Cortex of kidney (tissue), 1 donor: ENCODE measurements at places on chromosomes 6 and 20.

DNA sequence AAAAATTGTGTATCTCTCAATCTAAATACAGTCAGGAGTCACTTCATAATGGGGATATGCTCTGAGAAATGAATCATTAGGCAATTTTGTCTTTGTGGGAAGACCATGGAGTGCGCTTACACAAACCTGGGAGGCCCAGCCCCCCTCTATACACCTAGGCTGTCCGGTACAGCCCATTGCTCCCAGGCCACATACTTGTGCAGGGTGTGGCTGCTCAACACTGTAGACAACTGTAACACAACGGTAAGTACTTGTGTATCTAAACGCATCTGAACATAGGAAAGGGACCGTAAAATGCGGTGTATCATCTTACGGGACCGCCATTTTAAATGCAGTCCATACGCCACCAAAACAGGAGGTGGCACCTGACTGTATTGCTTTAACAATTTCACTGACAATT lies 58.0 kb upstream of the FRMD1 start:
- no peak for DNase-seq

GRCh38 chr20:17715075-17715474 lies 15.3 kb downstream of the BANF2 start:
- DNase-seq: no peak

GRCh38 chr6:154266560-154267099 lies 90.0 kb downstream of the IPCEF1 start:
- no peak for DNase-seq

GRCh38 chr6:48183811-48184605 lies 73.0 kb upstream of the PTCHD4 start:
- DNase-seq: no peak

DNA sequence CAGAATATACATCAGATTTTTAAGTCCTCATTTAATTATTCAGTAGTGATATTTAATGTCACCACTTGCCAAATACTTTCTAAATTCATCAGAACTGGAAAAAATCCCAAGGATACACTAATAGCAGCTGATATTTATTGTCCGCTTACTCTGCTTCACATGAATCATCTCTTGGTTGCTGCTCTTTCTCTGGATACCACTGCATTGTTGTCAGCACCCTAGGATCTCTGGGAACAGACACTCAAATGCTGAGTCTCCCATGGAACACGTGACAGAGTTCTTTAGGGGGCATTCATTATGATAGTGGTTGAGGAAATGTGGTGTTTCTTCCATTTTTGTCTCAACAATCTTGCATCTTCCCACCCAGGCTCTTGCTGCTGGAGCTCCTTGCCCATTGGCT lies 318.0 kb downstream of the RFPL4B start:
- no peak for DNase-seq
